Left ventricle myocardium inferior (tissue), 1 donor: ENCODE measurements at places on chromosomes 16 and 17. TPM values are rescaled to one million over a fixed set of nuclear protein-coding genes. Genes with fewer than 3 reads are reported as not detected.

DNA sequence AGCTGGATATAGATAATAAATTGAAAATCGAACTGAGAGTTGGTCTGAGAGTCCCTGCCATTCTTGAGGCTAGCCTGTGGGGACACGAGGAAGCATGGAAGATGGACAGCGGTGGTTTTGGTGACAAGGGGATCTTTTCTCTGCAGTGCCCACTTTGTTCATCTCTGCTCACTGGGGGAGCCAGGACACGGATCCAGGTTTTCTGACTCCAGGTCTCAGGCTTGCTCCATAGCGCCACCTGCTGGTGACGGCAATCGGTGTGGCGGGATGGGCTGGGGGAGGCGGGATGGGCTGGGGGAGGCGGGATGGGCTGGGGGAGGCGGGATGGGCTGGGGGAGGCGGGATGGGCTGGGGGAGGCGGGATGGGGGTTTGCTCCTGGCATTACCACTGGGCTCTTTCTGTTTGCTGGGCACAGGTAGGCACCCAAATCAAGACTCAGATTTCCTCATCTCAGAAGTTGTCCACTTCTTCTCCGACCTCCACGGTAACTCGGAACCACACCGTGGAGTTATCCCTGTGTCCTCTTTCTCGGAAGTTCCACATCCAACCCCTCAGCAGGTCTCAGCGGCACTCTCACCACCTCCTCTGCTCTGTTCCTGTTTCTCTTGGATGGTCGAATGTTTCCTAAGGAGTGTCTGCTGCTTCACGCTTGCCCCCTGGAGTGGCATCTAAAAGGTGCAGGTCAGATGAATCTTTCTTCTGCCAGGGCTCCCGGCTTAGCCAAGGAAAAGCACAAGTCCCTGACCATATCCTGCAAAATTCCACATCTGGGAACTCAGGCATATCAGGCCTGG lies 142.4 kb downstream of the CYLD start:
- no peak overlapping the region for H3K27ac ChIP-seq
- H3K27me3 ChIP-seq = peaks cover 37% of the 10 kb centered on the region
- no peaks in the 10 kb centered on the region for H3K4me1 ChIP-seq
- no peak for DNase-seq

DNA sequence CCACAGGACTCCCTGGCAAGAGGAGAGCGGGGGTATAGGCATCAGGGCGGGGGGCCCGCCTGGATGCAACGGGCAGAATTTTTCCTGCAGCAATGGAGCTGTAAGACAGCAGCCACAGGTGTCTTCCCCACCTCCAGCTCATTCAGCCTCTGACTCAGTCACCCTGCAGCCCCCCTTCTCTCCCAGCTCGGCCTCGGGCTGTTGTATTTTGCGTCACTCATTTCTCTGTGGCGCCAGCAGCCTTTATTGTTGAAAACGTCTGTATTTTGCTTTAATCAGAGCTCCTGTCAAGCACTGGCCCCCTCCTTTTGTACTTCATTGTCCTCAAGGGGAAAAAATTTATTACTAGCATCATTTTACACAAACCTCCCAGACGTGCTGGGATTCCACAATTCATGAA lies 117.7 kb downstream of the WSCD1 start:
- peaks cover 36% of the 10 kb centered on the region for H3K27me3 ChIP-seq
- H3K4me3 ChIP-seq = no peak overlapping the region
- H3K4me1 ChIP-seq = no peaks in the 10 kb centered on the region
- no peak overlapping the region for H3K27ac ChIP-seq

GRCh38 chr16:67539691-67540635 lies 11.3 kb downstream of the RIPOR1 start:
- DNase-seq = no peak
- H3K27ac ChIP-seq = peak overlapping the region; percentile 99
- no peaks in the 10 kb centered on the region for H3K27me3 ChIP-seq
- peak overlapping the region; percentile 90 for H3K4me3 ChIP-seq
- H3K36me3 ChIP-seq = peaks cover 62% of the 10 kb centered on the region

GRCh38 chr17:67068999-67069398 lies 24.6 kb downstream of the CACNG1 start:
- H3K27me3 ChIP-seq = no peaks in the 10 kb centered on the region
- H3K36me3 ChIP-seq = peaks cover 6% of the 10 kb centered on the region
- DNase-seq = no peak
- H3K27ac ChIP-seq = no peak overlapping the region
- no peak overlapping the region for H3K4me3 ChIP-seq

- peaks cover 100% of the 10 kb centered on the region for H3K4me1 ChIP-seq
- H3K4me3 ChIP-seq = no peak overlapping the region
- no peaks in the 10 kb centered on the region for H3K36me3 ChIP-seq
- peak overlapping the region; percentile 93 for H3K27ac ChIP-seq
- peak; percentile 70 for DNase-seq
- H3K27me3 ChIP-seq = no peaks in the 10 kb centered on the region
Observed at GRCh38 chr16:70695331-70696070, 9.6 kb upstream of the MTSS2 start.

- H3K4me3 ChIP-seq = no peak overlapping the region
- no peaks in the 10 kb centered on the region for H3K27me3 ChIP-seq
- H3K4me1 ChIP-seq = peaks cover 18% of the 10 kb centered on the region
- DNase-seq = no peak
Observed at GRCh38 chr16:17437127-17437720, 33.5 kb downstream of the XYLT1 start.

AKTIP gene
- 95.0 TPM for total RNA-seq

RPL13 gene
- total RNA-seq = 1,030 TPM

DNA sequence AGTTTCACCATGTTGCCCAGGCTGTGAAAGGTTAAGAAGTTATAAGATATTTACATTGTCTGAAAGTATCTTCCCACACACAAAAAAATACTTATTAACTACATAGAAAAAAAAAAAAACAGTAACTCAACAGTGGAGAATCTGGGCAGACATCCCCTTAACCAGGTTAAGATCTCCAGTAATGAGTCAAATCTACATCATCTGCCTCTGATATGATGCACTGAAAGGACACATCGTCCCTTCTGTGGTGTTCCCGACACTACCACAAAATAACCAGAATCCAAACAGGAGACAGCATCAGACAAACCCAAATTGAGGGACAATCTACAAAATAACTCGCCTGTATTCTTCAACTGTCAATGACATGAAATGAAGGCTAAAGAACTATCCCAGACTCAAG lies 40.0 kb downstream of the CMTM4 start:
- DNase-seq = no peak
- H3K27me3 ChIP-seq = no peaks in the 10 kb centered on the region
- H3K4me1 ChIP-seq = peaks cover 23% of the 10 kb centered on the region
- no peaks in the 10 kb centered on the region for H3K36me3 ChIP-seq

DNA sequence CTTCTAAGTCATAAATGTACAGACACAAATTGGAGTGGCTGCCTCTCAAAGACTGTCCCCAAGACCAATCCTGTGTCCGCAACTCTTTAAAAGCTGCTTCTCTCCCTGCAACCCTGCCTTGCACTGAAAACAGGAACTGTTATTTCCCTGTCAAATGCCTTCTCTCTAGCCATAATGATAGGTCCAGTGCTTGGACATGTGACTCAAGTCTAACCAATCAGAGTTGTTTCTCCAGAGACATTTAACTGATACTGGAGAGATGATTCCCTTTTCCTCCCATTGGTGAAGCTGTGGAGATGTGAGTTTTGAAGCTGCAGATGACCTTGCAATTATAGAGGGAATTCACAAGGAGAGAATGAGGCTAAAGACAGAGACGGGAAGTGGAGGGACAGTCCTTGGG lies 253.3 kb upstream of the CDH5 start:
- no peaks in the 10 kb centered on the region for H3K36me3 ChIP-seq
- H3K4me3 ChIP-seq = no peak overlapping the region
- no peak overlapping the region for H3K27ac ChIP-seq
- no peak for DNase-seq
- peaks cover 5% of the 10 kb centered on the region for H3K27me3 ChIP-seq

- no peaks in the 10 kb centered on the region for H3K4me1 ChIP-seq
- DNase-seq = no peak
- no peak overlapping the region for H3K4me3 ChIP-seq
Observed at GRCh38 chr17:36857698-36858097, 79.6 kb upstream of the LHX1 start.

DNA sequence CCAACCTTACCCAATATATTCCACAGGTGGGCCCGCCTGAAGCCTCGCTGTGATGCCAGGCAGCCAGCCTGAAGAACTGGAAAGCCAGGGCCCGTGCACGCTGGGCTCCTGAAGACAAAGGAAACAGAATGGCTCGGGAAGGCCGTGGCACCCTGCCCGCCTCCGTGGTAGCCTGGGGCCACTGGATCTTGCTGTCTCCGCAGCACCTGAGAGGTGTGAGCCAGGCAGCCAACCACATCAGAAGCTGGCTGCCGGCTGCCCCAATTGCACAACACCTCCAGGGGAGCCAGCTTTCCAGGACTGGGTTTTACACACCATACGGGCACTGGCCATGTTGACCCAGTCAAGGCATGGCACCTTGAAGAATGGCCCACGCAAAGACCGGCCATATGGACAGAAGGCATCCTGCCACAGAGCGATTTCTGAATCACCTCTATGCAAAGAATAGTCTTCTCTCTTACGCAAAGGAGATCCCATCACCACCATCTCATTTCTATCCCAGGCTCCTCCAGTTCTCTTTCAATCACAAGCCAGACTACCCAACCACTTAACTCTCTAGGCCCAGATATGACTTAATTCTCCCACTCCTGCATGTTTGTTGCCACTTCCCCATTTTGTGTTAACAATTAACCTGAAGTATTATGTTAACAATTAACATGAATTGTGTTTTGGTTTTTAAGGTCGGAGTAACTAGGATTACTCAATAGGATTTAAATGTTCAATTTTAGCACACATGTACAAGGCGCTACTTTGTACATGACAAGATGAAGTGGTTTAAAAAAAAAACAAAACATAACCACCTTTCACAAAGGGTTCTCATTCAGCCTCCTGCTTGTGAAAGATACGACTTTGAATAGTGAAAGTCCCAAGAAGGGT lies 32.1 kb downstream of the ZFHX3 start:
- DNase-seq = no peak
- H3K36me3 ChIP-seq = no peaks in the 10 kb centered on the region
- H3K27ac ChIP-seq = no peak overlapping the region
- no peaks in the 10 kb centered on the region for H3K27me3 ChIP-seq
- H3K4me3 ChIP-seq = no peak overlapping the region

BAHCC1 gene
- 7.3 TPM for total RNA-seq

CRHR1 gene
- total RNA-seq = not detected

- H3K27ac ChIP-seq = peak overlapping the region; percentile 84
- H3K4me1 ChIP-seq = peaks cover 42% of the 10 kb centered on the region
- no peaks in the 10 kb centered on the region for H3K27me3 ChIP-seq
- H3K4me3 ChIP-seq = no peak overlapping the region
- H3K36me3 ChIP-seq = no peaks in the 10 kb centered on the region
Observed at GRCh38 chr16:84286578-84287240, 8.0 kb upstream of the WFDC1 start.

DNA sequence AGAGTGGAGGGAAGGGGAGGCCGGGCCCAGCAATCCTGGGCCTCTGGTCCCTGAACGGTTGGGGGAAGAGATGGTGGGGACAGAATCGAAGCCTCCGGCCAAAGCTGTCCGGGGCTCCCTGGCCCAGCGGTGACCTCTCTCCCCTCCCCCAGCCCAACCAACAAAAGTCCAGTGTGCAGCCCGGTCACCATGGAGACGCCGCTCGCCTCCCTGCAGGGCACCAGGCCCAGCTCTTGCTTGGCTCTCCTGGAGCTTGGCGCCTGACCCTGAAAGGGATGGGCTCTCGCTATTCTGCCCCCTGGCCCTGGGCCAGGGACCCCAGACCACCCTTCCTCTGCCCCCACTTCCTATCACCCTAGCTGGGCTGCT lies 1.3 kb downstream of the METRN start:
- peak overlapping the region; percentile 91 for H3K4me3 ChIP-seq
- peaks cover 5% of the 10 kb centered on the region for H3K27me3 ChIP-seq
- H3K27ac ChIP-seq = no peak overlapping the region
- peaks cover 55% of the 10 kb centered on the region for H3K4me1 ChIP-seq

DNA sequence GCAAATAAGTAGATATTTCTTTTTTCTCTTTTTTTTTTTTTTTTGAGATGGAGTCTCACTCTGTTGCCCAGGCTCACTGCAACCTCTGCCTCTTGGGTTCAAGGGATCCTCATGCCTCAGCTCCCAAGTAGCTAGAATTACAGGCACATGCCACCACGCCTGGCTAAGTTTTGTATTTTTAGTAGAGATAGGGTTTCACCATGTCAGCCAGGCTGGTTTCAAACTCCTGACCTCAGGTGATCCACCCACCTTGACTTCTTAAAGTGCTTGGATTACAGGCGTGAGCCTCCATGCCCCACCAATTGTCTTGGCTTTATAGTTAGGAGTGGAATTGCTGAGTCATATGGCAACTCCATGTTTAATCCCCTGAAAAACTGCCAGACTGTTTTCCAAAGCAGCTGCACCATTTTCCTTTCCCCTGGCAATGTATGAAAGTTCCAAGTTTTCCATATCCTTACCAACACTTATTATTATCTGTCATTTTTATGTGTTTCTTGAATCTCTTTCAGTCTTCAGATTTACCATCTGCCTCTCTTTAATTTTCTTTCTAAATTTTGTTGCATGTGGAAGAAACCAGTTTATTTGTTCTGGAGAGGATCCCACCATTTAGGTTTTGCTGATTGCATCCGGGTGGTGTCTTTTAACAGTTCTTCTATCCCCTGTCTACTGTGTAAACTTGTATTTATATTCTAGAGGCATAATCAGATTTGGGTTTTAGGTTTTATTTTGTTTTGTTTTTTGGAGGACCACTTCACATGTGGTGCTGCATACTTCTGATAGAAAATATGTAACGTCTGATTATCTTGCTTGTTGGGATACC lies 9.9 kb upstream of the CES3 start:
- H3K27ac ChIP-seq = no peak overlapping the region
- H3K4me3 ChIP-seq = no peak overlapping the region
- H3K36me3 ChIP-seq = no peaks in the 10 kb centered on the region
- H3K4me1 ChIP-seq = peaks cover 28% of the 10 kb centered on the region
- no peak for DNase-seq

DNA sequence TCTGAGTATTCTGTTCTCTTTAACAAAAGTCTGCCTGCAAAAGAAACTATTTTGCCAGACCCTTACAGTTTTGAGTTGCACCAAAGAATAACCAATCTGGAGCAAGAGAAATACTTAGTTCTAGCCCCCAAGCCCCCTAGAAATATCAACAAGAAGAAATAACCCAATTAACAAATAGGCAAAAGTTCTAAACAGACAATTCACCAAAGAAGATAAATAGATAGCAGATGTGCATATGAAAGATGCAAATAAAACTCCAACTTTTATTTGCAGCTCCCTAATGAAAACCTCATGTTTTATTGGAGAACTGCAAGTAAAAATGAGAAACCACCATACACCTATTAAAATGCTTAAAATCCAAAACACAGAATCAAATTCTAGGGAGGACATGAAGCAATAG lies 1308.0 kb downstream of the CDH11 start:
- no peak for DNase-seq
- H3K27me3 ChIP-seq = no peaks in the 10 kb centered on the region
- H3K4me3 ChIP-seq = no peak overlapping the region
- H3K4me1 ChIP-seq = no peaks in the 10 kb centered on the region

- H3K4me1 ChIP-seq = no peaks in the 10 kb centered on the region
- no peaks in the 10 kb centered on the region for H3K36me3 ChIP-seq
- peaks cover 39% of the 10 kb centered on the region for H3K27me3 ChIP-seq
- no peak for DNase-seq
Observed at GRCh38 chr17:74497471-74497870, 31.0 kb downstream of the CD300A start.

- DNase-seq = peak; percentile 91
- peak overlapping the region; percentile 95 for H3K27ac ChIP-seq
- peak overlapping the region; percentile 97 for H3K4me3 ChIP-seq
- H3K4me1 ChIP-seq = peaks cover 47% of the 10 kb centered on the region
- H3K27me3 ChIP-seq = no peaks in the 10 kb centered on the region
- H3K36me3 ChIP-seq = peaks cover 12% of the 10 kb centered on the region
Observed at GRCh38 chr17:39402244-39402889, 941 bp upstream of the FBXL20 start.

- no peaks in the 10 kb centered on the region for H3K36me3 ChIP-seq
- DNase-seq = no peak
- H3K4me1 ChIP-seq = peaks cover 63% of the 10 kb centered on the region
- peak overlapping the region; percentile 94 for H3K27ac ChIP-seq
Observed at GRCh38 chr17:44827863-44828262, 2.2 kb downstream of the GJC1 start.
